ENCODE measurements at places on chromosomes 4 and X. TPM values are rescaled to one million over a fixed set of nuclear protein-coding genes. Genes with fewer than 3 reads are reported as not detected.

Gene CCDC120
- 0.89 TPM for total RNA-seq

Gene TLR10
- 0.11 TPM for total RNA-seq

GRCh38 chr4:41432219-41432618 lies 105.7 kb upstream of the LIMCH1 start:
- DNase-seq = no peak

DNA sequence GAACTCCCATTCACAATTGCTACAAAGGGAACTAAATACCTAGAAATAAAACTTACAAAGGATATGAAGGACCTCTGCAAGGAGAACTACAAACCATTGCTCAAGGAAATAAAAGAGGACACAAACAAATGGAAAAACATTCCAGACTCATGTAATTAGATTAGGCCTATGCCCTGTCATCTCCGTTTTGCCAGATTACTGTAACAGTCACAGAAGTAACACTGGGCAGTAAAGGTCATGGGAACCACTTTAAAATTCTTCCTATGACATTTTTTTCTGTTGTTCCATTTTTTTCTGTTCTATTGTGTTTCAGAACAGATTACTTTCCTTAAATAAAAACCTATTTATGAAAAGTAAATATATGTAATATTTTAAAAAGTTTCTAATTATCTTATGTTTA lies 199.4 kb upstream of the CENPE start:
- DNase-seq = no peak

GRCh38 chrX:25296850-25297249 lies 281.1 kb upstream of the ARX start:
- no peak for DNase-seq
